Activated naive CD8-positive, alpha-beta T cell treated with anti-CD3 and anti-CD28 coated beads for 36 hours (primary cell): ENCODE measurements at places on chromosomes 16 and 17. TPM values are rescaled to one million over a fixed set of nuclear protein-coding genes. Genes with fewer than 3 reads are reported as not detected.

PYDC1 gene
- total RNA-seq: not detected

GRCh38 chr17:38564869-38565268, 40.9 kb downstream of the SRCIN1 start:
- no peak for DNase-seq

DNA sequence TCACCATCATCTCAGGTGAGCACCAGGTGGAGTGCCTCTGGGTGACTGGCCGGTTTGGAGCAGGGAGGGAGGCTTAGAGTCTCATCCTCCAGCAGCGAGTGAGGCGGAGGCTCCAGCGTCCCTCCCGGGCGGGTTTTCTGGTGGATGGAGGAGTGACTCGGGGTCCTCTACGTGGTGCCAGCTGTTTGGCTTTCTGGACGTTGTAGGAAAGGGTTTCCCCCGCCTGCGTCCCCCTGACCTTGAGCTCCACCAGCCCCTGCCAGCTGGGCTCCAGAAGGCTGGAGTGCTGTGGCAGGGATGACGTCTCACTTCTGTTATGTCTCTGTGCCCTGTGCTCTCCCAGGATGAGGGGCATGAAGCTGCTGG, 522 bp downstream of the DNASE1 start:
- DNase-seq: no peak

- DNase-seq: no peak
Measured at GRCh38 chr17:31279401-31279800, 17.6 kb downstream of the OMG start.

GRCh38 chr17:1529863-1530262, 13.5 kb upstream of the INPP5K start:
- no peak for DNase-seq

DNA sequence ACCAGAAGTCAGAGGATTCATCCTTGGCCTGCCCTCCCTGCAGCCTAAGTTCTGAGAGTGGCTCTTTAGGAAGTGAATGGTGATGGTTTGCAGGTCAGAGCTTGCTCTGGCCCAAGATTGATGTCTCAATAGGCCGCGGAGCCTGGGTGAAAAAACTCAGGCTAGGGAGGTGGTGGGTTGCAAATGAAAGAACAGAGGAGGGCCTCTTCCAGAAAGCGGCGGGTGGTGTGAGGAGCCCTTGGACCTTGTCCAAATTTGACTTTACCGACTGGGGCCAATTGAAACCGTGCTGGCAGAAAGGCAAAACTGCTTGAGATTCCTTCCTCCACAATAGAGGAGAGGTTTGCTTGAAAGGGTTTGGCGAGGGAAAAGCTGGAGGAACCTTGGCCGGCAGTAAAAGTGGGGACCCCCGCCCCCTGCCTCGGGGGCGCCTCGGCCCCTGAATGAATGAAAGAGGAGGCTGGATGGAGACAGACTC, 331.3 kb downstream of the SEC14L1 start:
- DNase-seq: no peak

DNA sequence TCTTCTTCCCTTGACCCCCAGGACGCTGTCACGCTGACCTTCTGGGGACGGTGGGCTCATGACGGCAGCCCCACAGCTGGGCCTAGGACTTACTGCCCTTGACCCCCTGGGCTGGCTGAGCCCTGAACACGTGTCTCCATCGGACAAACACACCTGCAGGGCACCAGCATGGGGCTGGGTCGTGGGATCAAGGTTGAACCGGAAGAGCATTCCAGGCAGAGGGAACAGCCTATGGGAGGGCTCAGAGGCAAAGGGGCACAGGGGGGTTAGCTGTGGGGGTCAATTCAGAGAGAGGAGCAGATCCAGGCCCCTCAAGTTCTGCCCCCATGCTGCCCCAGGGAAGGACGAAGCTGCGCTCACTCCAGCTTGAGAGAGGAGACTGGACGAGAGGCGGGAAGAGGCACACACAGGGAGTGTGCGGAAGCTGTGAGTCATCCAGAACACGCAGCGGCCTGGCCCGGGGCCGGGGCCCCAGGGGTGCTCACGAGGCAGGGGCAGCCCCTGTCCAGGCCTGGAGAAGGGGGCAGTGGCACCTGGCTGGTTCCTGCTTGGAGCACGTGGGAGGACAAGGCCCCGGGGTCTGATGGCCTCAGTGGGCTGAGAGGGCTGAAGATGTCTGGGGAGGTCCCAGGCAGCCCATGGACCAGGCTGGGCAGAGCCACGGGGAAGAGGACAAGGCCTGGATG, 9.9 kb downstream of the SSTR5 start:
- DNase-seq: no peak

GRCh38 chr16:4612977-4613635, 1.6 kb downstream of the UBALD1 start:
- no peak for DNase-seq

DNA sequence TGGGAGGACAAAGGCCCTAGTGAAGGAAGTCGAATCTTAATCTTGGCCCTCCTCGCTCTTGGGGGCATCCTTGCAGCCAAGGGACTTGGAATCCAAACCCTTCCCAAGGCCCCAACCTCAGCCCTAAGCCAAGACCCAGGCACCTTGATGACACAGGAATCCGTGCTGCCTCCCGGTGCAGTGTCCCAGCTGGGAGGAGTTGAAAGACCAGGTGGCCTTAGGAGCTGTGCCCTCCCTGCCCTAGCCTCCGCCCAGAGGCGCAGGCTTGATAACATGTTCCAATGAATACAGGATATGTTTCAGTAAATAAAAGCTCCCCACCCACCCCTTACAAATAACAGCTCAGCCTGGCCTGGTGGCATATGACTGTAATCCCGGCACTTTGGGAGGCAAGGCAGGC, at the start of gene CHST5:
TSS of gene CHST5 (minus strand) at position 208 of the 400 bp plus-strand sequence. CDS start 5,724 bp downstream, outside the sequence.
- DNase-seq: no peak

GRCh38 chr17:29041091-29041490, 1.9 kb upstream of the PIPOX start:
- DNase-seq: no peak

DNA sequence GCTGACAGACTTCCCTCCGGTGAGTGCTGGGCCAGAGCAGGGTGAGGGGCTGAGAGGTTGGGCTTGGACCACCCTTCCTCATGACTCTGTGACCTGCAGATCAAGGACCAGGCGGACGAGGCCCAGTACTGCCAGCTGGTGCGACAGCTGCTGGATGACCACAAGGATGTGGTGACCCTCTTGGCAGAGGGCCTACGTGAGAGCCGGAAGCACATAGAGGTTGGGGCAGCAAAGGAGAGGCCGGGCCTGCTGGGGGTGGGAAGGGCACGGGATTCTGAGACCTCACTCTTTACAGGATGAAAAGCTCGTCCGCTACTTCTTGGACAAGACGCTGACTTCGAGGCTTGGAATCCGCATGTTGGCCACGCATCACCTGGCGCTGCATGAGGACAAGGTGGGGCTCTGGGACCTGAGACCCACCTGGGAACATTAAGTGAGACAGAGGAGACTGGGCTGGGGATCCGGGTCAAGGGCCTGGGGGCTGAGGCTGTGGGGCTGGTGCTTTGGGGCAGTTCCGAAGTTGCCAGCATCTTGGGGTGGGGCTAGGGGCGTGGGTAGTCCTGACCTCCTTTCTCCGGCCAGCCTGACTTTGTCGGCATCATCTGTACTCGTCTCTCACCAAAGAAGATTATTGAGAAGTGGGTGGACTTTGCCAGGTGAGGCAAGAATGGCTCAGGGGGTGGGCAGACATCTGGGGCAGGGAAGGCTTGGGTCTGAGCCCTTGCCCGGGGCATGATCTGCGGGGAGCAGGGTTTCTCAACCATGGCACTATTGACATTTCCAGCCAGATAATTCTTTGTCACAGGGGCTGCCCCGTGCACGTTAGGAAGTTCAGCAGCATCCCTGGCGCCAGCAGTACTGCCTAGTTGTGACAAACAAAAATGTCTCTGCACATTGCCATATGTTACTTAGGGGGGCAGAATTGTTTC, 2.2 kb downstream of the BCKDK start:
- no peak for DNase-seq

DNA sequence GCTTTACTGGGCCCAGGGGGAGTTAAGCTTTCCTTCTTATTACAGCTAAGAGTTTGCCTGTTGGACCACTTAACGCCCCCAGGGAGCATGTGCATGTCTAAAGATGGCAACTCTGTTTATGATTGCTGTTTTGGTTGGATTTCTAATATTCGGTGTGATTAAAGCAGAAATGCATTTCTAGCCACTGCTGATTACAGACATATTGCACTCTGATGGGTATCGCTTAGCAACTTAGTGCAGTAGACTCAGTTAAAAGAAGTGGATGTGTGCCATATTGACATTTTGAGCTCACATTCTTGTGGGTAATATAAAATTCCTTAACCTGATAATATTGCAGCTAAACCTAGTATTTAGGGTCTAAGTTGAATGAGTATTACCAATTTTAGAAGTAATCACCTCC, 4.2 kb downstream of the NF1 start:
- no peak for DNase-seq

DNA sequence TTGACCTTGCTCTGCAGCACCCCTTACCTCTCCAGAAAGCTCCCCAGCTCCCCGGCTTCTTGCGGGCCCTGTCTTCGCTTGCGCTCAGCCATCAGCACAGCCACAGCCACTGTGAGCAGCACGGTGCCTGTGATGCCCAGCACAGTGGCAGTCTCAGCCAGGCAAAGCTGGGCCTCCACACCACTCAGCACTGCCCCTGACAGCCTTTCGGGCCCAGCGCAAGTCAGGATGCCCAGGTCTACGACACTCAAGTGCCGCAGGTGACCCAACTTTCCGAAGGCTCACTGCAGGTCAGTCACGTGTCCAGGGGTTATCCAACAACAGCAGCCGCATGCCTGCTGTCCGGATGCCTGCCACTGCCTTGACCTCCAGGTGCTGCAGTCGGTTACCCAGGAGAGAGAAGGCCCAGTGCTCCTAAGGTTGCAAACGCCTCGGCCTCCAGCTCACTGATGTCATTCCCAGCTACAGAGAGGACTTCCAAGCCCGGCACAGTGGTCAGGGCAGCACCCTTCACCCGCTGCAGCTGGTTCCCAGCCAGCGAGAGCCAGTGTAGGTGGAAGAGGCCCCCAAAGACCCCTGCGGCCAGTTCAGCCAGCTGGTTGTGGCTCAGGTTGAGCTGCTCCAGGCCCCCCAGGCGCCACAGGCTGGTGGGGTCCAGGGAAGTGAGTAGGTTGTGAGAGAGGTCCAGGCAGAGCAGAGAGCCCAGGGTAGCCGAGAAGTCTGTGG, 8.9 kb upstream of the TMEM101 start:
- no peak for DNase-seq

ACSM2A gene
- total RNA-seq: not detected

DNA sequence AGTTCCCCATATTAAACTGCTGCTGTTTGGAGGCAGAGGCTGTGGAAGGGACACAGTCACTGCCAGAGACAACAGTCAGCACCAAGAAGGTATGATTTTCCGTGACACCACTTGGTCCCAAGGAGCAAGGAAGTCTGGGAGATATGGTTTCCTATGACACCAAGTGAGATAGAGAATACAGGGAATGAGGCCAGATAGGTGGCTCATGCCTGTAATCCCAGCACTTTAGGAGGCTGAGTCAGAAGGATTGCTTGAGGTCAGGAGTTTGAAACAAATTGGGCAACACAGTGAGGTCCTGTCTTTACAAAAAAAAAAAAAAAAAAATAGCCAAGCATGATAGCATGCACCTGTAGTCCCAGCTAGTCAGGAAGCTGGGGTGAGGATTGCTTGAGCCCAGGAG, 90.8 kb downstream of the ABCC12 start:
- no peak for DNase-seq

- no peak for DNase-seq
Measured at GRCh38 chr17:50043290-50044148, 12.4 kb upstream of the ITGA3 start.

DNA sequence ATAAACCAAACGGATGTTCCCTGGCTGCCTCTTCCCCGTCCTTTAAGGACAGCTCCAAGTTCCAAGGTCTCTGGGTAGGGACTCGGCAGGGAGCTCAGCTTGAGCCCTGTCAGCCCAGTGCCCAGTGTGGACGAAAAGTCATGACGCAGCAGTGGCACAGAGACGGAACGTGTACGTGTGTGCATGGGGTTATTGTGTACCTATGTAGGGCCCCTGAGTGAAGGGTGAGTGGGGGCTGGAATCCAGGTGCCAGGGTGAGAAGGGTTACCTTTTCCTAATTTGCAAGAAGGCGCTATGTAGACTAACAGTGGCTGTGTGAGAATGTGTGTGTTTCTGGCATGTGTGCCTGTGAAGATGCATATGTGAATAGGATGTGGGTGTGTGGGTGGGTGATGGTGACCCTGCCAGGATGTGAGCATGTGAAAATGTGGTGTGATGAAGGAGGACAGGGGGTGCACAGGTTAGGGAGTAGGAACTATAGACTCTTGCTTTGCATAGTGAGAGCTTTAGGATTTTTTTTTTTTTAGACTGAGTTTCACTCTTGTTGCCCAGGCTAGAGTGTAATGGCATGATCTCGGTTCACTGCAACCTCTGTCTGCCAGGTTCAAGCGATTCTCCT, 6.0 kb downstream of the SCN4A start:
- DNase-seq: peak; percentile 46

KRT33A gene
- total RNA-seq: not detected

IL4R gene
- total RNA-seq: 183 TPM

DNA sequence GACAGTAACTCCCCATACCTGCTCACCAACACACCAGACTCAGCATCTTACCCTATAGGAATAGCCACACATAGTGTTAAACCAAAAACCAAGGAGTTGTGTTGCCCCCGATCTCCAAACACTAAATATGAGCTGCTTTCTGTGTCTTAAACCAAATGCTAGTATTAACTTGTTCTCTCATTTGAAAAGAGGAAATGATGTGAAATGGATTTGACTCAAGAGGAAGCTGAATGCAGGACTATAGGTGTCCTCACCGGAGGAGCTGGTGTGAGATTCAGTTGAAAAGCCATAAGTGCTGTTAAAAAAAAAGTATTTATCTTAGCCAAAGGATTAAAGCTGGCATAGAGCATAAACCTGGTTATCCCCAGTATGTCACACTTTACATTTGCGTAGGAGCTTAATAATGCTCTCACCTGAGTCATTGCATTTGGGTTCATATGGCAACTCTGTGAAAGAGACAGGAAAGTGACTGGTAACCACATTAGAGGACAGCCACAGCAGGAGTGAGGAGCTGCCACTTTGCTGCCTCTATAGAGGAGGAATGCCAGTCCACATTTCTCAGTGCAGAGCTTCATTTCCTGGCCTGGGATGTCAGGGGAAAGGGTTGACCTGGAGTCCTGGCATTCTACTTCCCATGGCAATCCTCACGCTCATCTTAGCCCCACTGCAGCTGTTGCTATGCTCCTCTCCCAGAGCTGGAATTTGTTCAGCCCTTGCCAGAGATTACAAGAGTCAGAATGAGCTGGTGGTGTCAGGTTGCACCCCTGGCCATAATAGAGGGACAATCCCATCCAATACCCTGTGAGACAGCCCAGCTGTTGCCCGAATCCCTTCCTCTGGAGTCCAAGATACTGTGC, 143.3 kb upstream of the ANKFN1 start:
- no peak for DNase-seq

KRT27 gene
- total RNA-seq: not detected

WDR45B gene
- 60.3 TPM for total RNA-seq

CSH2 gene
- not detected for total RNA-seq
